ENCODE measurements at places on chromosomes 7 and 10.

- DNase-seq: no peak
These were observed 207.6 kb upstream of the PLXNA4 start for GRCh38 chr7:132783824-132784223.

GRCh38 chr10:63099734-63100133, 33.4 kb upstream of the NRBF2 start:
- DNase-seq: no peak

DNA sequence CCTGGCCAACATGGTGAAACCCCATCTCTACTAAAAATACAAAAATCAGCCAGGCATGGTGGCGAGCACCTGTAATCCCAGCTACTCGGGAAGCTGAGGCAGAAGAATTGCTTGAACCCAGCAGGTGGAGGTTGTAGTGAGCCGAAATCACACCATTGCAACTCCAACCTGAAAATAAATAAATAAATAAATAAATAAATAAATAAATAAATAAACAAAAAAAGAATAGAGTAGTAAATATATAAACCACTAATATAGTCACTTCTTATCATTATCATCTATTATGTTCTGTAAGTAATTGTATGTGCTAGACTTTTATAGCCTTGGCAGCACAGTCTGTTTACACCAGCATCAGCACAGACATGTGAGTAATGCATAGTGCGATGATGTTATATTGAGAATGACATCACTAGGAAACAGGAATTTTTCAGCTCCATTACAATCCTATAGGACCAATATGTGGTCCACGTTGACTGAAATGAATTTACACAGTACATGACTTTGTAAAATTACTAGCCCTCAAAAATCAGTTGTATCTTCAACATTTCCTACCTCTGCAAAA, 385.4 kb upstream of the ANKRD30A start:
- no peak for DNase-seq

DNA sequence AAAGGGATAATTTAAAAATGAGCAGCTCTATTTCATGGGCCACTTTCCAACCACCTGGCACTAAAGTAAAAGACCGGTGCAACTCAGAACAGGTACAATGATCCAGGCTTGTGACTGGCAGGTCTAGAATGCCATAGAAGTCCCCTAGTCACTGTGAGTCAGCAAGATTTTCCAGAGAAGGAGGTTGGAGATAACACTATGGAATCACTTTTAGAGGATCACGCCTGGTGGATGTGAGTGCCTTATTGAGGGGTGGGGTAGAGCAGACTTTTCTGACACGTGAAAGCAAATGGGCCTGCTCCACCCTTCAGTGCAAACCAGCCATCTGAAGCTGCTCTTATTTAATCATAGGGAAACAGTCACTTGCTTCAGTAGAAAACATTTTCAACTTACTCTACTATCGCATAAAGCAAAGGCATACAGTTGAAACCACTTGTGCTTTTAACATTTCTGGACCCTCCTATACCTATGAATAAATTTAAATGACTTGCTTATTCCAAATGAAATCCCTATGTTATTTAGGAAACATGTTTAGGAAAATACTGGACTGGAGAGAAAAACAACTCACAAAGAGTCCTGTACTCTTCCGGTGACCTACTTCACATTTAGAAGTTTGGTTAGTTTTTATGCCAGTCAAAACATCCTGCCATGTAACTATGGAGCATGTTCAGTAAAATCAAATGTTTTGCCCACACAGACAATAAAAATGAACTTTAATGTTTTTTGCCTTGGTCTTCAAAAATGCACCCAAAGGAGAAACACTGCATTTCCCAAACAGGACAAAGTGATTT, 21.5 kb upstream of the AKR1C1 start:
- DNase-seq: peak; percentile 54

GRCh38 chr7:5396999-5397663, 26.5 kb downstream of the TNRC18 start:
- peak; percentile 64 for DNase-seq

- no peak for DNase-seq
These were observed 523.9 kb downstream of the SUGCT start for GRCh38 chr7:40658729-40659128.

GRCh38 chr7:92634205-92634604, 44.0 kb upstream of the FAM133B start:
- DNase-seq: no peak

DNA sequence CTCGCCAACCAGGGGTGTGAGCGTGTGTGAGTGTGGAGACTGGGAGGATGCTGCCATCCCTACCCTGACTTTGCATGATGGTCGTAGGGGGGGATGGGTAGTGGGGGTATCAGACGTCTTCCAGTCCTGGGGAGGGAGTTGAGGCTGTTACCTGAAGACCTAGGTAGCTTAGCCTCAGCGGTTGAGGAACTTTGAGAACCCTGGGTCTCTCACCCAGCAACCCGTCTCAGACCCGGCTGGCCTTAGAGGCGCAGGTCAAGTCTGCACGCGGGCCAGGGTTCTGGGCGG, 2.7 kb downstream of the SLC4A2 start:
- no peak for DNase-seq

DNA sequence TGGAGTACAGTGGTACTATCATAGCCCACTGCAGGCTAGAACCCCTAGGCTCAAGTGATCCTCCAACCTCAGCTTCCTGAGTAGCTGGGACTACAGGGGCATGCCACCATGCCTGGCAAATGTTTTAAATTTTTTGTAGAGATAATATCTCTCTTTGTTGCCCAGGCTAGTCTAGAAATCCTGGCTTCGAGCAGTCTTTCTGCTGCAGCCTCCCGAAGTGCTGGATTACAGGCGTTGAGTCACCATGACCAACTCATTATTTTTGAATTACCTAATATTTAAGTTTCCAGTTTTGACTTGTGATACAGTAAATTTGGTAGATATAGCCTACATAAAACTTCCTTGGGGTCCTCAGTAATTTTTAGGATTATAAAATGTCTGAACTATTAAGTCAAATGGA, 74.1 kb downstream of the RUNDC3B start:
- DNase-seq: no peak

DNA sequence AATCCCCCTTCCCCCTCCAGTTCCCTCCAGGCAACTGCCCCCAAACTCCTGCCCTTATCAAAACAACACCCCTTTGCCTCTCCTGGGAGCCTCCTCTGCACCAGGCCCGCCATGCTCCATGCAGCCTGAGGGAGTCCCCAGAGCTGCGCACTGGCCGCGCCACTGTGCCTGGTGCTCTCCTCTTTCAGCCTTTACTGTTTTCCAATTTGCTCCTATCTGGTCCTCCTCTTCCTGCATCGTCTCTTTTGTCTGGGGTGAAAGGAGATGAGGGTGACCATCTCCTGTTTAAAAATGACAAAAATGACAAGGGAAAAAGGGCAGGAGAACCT, 165.8 kb upstream of the ADCY1 start:
- no peak for DNase-seq

GRCh38 chr10:11250304-11250703, 232.6 kb downstream of the CELF2 start:
- no peak for DNase-seq

DNA sequence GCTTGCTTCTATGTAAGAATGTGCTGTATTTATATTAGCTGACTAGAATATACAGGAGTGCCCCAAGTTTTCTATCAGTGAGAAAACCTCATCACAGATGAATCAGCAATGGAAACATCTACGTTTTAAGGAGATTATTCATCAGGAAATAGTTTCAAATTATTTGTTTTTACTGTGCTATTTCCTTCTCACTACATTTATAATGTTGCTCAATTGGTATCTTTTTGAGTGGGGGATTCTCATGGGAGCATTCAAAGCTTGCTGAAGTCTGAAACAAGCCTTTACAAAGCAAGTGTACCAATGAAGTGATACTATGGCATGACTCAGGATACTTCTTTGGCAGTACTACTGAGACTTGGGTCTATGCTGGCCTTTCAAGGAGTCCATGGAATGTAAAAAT, 191.1 kb upstream of the SLC26A5 start:
- DNase-seq: no peak

- no peak for DNase-seq
These were observed 42.8 kb downstream of the CYP2C8 start for GRCh38 chr10:95026461-95026860.

- DNase-seq: no peak
These were observed 163.1 kb upstream of the GDF10 start for GRCh38 chr10:47136866-47137265.

Measured in hematopoietic multipotent progenitor cell treated with erythropoietin and hydrocortisone succinate and interleukin-3 and kit ligand, for 15 days (in vitro differentiated cells).